Neural progenitor cell (in vitro differentiated cells): ENCODE measurements at places on chromosomes 1 and 21. TPM values are rescaled to one million over a fixed set of nuclear protein-coding genes. Genes with fewer than 3 reads are reported as not detected.

VHLL gene
- 0.34 TPM in 1 of 2 replicates, not detected in the other for total RNA-seq

ESPN gene
- total RNA-seq = 7.1 and 11.0 TPM in 2 replicates

LRRC3 gene
- total RNA-seq = 2.5 and 4.9 TPM in 2 replicates

KCNE2 gene
- total RNA-seq = 0.19 TPM in 1 of 2 replicates, not detected in the other

KIAA0040 gene
- total RNA-seq = 0.15 TPM in 1 of 2 replicates, not detected in the other

MR1 gene
- 0.03 TPM in 1 of 2 replicates, not detected in the other for total RNA-seq

GPA33 gene
- 0.52 and 0.90 TPM in 2 replicates for total RNA-seq

BRDT gene
- not detected in 2 replicates for total RNA-seq

NGF gene
- not detected in 2 replicates for total RNA-seq

PPIAL4G gene
- total RNA-seq = 0.03 and 0.09 TPM in 2 replicates

KCND3 gene
- total RNA-seq = 0.06 and 0.09 TPM in 2 replicates

DIO1 gene
- total RNA-seq = not detected in 2 replicates

DHX9 gene
- total RNA-seq = 257 and 400 TPM in 2 replicates

ASTN1 gene
- total RNA-seq = 7.7 and 9.9 TPM in 2 replicates

FCAMR gene
- total RNA-seq = not detected in 2 replicates

NUDT4B gene
- 10.9 and 21.5 TPM in 2 replicates for total RNA-seq

NASP gene
- 337 and 436 TPM in 2 replicates for total RNA-seq

CHRM3 gene
- 2.4 and 4.5 TPM in 2 replicates for total RNA-seq
